ENCODE measurements at places on chromosomes 4 and X.

DNA sequence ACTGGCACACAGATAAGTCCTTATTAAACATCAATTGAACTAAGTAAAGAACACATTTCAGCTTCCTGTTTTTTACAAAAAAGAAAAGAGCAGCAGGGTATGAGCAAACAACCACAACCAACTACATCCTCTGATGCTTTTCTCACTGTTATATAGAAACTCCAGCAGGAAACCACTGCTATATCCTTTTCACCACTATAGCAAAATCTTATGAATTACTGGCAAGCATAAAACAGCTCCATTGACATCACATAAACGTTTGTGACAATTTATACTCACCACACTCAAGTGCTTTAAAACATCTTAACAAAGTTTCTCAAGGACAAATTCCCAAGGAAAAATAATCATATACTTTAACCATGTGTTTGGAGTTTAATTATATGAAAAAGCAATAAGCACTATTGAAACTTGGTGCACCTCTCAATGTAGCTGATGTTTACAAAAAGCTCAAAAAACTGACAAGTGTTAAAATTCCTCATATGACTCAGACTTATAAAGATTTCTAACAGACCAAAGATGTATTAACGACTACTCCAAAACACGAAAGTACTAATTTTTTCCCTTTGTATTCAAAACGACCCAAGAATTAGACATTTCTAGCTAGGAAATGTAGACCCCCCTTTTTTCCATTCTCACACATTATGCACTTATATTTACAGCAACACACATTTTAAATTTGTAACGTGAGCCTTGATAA is 12.9 kb downstream of the GPRIN3 start:
- DNase-seq: no peak

DNA sequence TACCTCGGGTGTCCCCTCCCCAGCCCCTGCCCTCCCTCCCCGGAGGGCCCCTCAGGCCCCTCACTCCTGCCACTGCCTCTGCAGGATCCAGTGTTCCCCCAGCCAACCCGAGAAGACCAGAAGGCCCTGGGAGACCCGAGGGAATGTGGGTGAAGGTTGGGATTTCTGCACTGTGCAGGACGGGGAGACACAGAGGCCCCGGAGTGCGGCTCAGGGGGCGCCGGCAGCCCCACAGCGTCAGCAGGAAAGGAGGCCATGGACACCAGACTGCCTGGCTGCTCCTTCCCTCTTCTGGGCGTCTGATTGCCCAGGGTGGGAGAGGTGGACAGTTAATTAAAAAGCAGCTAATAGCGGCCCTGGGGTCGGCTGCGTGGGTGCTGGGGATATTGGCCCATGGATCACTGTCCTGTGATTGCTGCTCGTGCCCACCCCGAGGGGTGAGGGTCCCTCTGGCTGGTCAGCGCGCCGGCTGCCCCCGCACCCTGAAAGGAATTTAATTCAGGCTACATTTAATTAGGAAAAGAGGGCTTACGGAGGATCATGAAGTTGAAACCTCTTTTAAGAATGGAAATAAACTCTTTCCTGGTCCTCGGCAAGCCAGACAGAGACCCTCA is 57.8 kb upstream of the NKX1-1 start:
- DNase-seq: no peak

- no peak for DNase-seq
These were observed 24.3 kb upstream of the TET2 start for GRCh38 chr4:105122350-105122749.

- DNase-seq: peak; percentile 57
These were observed 22.0 kb upstream of the SMIM31 start for GRCh38 chr4:164731827-164732474.

DNA sequence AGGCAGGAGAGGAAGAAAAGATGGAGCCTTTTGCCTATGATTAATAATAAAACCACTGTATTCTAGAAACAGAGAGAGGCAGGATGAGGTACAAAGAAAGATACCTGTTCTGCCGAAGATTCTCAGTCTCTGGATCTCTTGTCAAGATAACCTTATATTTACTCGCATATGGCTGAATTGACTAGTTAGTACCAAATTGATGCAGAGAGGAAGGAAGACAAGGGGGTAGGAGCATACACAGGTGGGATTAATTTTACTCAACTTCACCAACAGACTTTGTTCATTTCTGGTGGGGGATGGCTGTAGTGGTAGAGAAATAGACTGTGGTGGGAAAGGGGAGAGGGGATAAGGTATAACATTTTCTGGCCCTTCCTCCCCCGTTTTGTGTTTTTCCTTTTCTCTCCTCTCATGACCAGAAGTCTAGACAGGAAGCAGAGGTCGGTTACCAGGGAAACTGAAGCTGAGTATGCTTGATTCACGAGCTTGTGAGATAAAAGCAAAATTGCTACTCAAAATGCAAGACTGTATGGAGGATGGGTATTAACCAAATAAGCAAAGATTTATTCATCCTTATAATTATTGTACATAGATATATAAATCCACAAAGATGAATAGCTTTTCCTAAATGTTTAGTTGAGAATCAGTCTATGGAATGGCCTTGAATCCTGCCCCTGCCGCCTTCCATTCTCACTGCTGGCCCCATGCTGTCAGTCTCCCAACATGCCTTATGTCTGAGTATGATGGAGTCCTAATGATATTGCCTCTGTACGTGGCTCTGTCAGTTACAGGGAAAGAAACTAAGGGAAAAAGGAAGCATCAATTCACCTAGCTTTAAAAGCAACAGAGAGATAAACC is 17.8 kb upstream of the PAGE2B start:
- DNase-seq: peak; percentile 21

- DNase-seq: no peak
These were observed 226.8 kb downstream of the SHOX start for GRCh38 chrX:857376-857775.
